ENCODE measurements at places on chromosomes 13 and 19.

GRCh38 chr13:90032841-90033493 lies 1314.5 kb upstream of the MIR17HG start:
- no peak for DNase-seq

DNA sequence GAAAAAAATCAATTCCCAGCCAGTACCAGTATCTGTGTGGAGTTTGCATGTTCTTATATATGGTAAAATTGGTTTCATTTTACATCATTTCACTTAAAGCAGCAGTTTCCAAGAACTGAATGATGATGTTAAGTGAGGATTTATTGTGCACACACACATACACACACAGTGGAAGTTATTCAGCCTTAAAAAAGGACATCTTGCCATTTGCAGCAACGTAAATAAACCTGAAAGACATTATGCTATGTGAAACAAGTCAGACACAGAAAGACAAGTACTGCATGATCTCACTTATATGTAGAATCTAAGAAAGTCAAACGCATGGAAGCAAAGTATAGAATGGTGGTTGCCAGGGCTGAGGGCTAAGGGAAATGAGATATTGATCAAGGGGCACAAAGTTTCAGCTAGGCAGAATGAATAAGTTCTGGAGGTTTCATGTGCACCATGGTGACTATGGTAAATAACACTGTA lies 5.3 kb downstream of the SIGLECL1 start:
- DNase-seq: no peak

DNA sequence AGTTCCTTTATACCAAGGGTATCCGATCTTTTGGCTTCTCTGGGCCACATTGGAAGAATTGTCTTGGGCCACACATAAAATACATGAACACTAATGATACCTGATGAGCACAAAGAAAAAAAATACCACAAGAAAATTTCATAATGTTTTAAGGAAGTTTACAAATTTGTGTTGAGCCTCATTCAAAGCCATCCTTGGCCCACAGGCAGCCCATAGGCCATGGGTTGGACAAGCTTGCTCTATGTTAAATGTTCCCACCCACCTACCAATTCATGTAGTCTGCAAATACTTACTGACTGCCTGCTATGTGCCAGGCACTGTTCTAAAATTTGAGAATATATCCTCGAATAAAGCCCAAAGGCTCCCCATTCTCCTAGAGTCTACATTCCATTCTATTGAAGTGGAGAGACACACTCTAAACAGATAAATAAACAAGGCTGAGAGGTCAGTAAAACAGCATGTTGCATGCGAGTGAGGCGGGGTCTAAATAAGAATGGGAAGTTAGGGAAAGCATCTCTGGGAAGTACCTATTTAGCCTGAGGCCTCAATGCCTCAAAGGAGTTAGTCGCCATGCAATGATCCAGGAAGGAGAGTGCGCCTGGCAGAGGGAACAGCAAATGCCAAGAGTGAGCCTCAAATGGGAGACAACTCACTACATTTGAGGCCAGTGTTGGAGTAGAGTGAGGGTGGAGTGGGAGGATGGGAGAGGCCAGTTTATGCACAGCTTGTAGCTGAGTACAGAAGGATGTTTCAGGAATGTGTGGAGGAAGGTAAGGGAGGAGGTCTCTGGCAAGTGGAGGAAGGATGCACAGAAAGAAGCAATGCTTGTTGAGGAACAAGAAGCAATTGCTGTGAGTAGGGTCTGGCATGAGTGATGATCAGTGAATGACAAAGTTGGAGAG lies 52.5 kb upstream of the CLDN10 start:
- DNase-seq: no peak

DNA sequence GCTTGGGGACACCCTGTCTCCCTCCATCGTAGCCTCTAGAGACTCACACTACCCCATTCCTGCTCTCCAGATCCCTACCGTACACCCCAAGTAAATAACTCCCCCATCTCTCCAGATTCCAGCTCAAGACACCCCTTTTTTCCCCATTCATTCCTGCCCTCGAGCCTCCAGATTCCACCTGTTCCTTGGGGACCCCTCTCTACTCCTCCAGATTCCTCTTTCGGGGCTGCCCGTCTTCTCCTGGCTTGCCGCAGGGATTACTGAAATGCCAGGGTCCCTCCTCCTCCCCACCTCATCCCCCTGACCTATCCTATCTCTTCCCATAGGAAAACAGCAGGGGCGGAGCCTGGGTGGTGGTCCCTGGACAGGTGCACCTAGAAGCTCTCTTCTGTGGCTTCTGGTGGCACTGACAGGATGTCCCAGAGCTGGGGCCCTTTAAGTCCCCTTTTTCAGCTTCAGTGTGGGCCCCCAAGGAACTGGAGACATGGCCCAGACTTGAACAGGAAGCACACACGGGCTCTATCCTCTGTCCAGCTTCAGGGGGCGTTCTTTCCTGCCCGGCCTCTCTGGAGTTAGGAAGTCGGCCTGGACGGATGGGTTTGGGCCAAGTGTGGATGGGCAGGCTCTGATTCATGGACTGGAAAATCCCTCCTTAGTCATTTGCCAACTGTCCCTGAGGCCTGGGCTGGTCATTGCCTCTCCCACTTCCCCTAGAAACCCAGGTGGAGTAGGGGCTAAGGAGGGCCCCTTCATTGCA lies 1.2 kb downstream of the ZSWIM4 start:
- no peak for DNase-seq

- no peak for DNase-seq
Measured at GRCh38 chr19:51714848-51715247, 8.9 kb downstream of the HAS1 start.

DNA sequence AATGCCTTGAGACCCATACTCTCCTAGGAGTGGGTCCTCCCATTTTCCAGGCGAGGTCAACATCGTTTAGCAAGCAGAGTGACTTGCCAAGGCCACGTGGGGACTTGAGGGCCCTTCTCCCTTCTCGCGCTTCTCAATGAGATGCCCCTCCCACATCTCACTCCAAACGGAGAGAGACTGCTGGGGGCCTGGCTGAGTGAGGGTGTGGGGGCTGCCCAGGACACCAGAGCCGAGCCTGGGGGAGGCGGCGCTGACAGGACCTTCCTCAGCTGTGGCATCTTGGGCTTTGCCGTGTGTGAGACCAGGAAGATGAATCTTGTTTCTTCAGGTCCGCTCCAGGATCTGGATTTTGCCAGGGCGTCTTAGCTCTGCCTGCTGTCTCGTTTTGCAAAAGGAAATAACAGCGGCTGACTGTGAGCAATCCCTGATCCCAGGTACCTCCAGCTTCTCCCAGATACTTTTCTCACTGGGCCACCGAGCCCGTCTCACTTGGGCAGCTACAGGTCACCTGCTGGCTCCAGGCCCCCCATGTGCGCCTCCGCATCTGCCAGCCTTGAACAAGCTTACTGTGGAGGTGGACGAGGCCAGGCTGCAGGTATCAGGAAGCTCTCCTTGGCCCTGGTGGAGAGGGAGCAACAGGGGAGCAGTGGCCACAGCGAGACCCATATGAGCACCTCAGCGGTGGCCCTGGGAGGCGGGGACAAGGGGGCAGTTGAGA lies 6.0 kb downstream of the COX6B2 start:
- DNase-seq: no peak

- DNase-seq: peak; percentile 63
Measured at GRCh38 chr19:19405971-19406877, 749 bp downstream of the GATAD2A start.

DNA sequence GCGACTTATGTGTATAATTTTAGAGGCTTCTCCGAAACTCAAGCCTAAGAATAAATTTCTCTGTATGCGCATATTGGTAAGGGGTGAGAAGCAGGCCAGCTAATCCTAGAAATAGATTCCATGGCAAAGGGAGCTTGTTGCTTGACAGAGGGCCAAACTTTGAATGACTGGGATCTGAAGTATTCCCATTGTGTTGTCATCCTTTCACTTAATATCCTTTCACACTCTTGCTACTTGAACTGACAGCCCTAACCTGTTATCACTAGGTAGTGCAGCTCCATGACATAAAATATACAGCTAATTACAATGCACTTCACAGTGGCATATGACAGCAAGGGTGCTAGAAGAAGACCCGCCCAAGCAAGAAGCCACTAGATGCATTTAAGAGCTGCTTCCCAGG lies 309.8 kb downstream of the OXGR1 start:
- no peak for DNase-seq

DNA sequence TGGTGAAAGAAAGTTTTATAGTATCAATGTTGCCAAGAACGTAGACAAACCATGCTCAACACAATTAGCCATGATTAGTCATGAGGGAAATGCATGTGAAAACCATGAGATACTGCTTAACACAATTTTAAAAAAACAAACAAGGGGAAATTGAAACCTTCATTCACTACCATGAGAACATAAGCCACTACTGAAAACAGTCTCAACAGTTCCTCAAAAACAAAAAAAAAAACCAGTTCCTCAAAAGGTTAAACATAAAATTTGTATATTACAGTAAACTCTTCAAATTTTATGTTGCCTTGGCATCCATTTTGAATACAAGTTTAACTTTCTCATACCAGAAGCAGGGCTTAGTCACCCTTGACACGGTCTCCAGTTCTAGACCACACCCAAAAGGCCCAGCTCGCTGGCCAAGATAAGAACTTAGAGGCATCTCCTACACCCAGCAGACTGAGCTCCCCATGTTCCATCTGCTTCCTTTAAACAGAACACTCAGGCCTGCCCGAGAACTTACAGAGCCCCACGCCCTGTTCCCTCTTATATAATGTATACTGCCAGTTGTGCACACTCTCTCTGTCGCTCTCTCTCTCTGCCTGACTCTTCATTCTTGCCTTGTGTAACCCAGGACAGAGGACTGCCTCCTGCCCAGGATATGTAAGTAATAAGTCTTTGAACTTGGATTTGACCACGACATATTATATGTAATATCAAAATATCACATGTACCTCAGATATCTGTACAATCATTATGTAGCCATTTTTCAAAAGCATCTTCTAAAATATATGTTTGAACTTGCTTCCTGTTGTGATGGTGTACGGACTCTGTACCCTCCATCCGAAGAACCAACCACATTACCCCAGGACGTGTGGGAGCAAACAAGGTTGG lies 67.4 kb downstream of the STK24 start:
- peak; percentile 22 for DNase-seq

DNA sequence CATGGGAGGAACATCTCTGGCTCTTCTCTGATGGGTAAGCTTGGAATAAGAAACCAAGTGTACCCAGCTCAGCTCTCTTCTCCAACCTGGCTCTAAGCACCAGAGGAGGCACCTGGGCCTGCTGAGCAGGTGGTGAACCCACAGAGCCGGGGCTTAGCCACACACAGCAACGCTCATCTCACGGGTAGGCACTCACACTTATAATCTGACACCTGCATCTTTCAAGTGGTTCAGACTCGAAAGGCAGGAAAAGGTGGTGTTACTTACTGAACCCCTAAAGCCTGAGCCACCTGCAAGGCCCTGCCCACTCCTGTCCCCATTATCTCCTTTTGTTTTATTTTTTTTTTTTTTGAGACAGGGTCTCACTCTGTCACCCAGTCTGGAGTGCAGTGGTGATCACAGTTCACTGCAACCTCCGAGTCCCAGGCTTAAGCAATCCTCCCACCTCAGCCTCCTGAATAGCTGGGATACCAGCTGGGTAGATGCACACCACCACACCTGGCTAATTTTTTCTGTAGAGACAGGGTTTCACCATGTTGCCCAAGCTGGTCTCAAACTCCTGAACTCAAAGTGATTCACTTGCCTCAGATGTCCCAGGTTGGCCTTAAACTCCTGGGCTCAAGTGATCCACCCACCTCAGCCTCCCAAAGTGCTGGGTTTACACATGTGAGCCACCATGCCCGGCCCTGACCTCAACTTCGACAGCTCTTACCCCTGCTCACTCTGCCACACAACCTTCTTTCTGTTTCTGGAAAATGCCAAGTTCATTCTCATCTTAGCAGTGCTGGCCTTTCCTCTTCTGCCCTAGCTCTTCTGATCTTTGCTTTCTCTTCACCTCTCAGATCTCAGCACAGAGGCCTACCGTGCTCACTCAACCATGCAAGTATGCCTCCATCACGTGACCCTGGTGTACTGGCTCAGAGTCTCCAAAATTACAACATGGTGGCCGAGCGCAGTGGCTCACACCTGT lies 9.7 kb downstream of the FBXL12 start:
- peak; percentile 70 for DNase-seq

DNA sequence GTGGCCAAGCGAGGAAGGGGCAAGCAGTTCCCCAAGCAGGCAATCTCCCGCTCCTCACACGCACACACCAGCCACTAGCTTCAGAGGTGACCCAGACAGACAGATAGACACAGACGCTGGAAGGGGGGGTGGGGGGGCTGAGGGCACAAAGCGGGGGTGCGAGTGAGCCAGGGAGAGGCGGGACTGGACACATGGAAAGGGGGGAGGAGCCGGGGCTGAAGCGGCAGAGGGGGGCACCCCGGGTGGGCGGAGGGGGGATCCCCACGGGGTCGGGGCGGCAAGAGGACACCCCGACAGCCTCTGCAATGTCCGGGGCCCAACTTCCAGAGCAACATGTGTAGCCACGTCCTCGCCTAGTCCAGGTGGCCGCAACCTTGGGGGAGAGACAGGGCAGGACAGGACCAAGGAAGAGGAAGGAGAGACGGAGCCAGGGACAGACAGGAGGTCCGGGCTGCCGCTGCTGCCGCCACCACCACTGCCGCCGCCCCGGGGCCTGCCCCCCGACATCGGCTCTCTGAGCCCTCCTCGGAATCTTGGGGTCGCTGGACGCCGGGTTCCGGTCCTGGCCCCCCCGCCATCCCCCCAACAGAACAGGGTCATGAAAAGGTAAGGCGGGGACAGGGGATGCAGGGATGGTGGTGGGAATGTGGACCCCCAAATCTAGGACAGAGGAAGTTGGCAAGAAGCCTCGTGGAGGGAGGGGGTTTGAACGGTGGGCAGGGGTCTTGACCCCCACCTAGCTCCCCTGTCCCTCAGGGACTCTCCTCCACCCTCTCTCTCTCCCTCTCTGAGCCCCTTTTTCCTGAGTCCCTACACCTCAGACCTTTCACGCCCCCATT lies 1.1 kb downstream of the GRIN2D start:
- no peak for DNase-seq

DNA sequence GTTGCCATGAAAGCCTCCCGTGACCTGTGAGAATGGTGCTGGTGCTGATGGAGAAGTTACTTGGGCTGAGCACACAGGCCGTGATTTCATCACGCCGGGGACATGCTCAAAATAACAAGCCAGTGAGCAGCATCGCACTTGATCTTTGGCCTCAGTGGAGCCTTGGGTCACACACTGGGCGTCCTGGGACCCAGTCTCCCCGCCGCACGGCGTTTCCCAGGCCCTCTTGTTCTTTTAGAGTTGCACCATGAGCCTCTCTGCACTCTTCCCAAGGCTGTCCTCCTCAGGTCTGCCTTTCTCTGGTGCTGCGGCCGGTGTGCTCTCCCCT lies 9.5 kb upstream of the NDUFS7 start:
- DNase-seq: no peak

Data from CD4-positive, alpha-beta memory T cell (primary cell).